A549 treated with RU486 at 1 μM for 4 hours (cell line): ENCODE measurements at places on chromosomes 4 and X. TPM values are rescaled to one million over a fixed set of nuclear protein-coding genes. Genes with fewer than 3 reads are reported as not detected.

Gene WDR17
- 0.86 to 2.0 TPM (median 1.4 TPM) in 5 replicates for total RNA-seq

Gene TAF7L
- 0.06 to 0.24 TPM (median 0.22 TPM) in 3 of 5 replicates, not detected in the others for total RNA-seq

Gene CDS1
- 0.62 to 0.84 TPM (median 0.72 TPM) in 5 replicates for total RNA-seq

Gene DBET
- total RNA-seq, result not detected in 5 replicates

Gene CYSLTR1
- total RNA-seq, result not detected in 5 replicates

Gene MAP7D2
- 5.5 to 6.5 TPM (median 6.0 TPM) in 5 replicates for total RNA-seq

Gene CENPVL1
- not detected in 5 replicates for total RNA-seq

Gene MAGEA1
- 0.15 TPM in 1 of 5 replicates, not detected in the others for total RNA-seq

Gene CCNB3
- total RNA-seq, result 0.50 to 0.87 TPM (median 0.69 TPM) in 5 replicates

Gene SRPX2
- total RNA-seq, result 2.0 to 3.5 TPM (median 2.9 TPM) in 5 replicates

Gene RHOXF1
- total RNA-seq, result not detected in 5 replicates

Gene SHISA3
- total RNA-seq, result 0.05 TPM in 1 of 5 replicates, not detected in the others

Gene TECRL
- not detected in 5 replicates for total RNA-seq

Gene ARAP2
- total RNA-seq, result 0.17 to 1.5 TPM (median 0.57 TPM) in 5 replicates

Gene FABP2
- not detected in 5 replicates for total RNA-seq

Gene TRPC3
- 0.07 to 0.16 TPM (median 0.08 TPM) in 3 of 5 replicates, not detected in the others for total RNA-seq

Gene S100P
- 27.5 to 78.2 TPM (median 64.1 TPM) in 5 replicates for total RNA-seq

Gene EREG
- total RNA-seq, result 18.7 to 53.5 TPM (median 45.9 TPM) in 5 replicates

Gene NCAPG
- 12.6 to 29.4 TPM (median 26.2 TPM) in 5 replicates for total RNA-seq

Gene ARHGAP36
- total RNA-seq, result not detected in 5 replicates

Gene CENPVL3
- 0.09 to 0.21 TPM (median 0.13 TPM) in 3 of 5 replicates, not detected in the others for total RNA-seq

Gene PLXNB3
- 1.7 to 5.0 TPM (median 3.0 TPM) in 5 replicates for total RNA-seq

Gene NPY2R
- total RNA-seq, result 0.05 to 0.09 TPM (median 0.05 TPM) in 3 of 5 replicates, not detected in the others

Gene ALAS2
- not detected in 5 replicates for total RNA-seq

Gene GAGE12C
- not detected in 5 replicates for total RNA-seq

Gene DDX60
- 1.2 to 4.2 TPM (median 2.0 TPM) in 5 replicates for total RNA-seq

Gene JCHAIN
- 0.45 to 1.4 TPM in 2 of 5 replicates, not detected in the others for total RNA-seq

Gene ATP11C
- total RNA-seq, result 5.0 to 15.8 TPM (median 11.7 TPM) in 5 replicates

Gene DMD
- 0.14 TPM in 1 of 5 replicates, not detected in the others for total RNA-seq

Gene SPATA4
- total RNA-seq, result 0.15 to 0.20 TPM (median 0.20 TPM) in 3 of 5 replicates, not detected in the others
